Activated CD8-positive, alpha-beta T cell treated with anti-CD3 and anti-CD28 coated beads for 36 hours (primary cell): ENCODE measurements at places on chromosomes 7 and 10. TPM values are rescaled to one million over a fixed set of nuclear protein-coding genes. Genes with fewer than 3 reads are reported as not detected.

The HTR7 gene
- not detected for total RNA-seq

The STOX1 gene
- total RNA-seq, result 0.22 TPM

GRCh38 chr10:117684672-117685211, 142.2 kb downstream of the EMX2 start:
- DNase-seq, result no peak
- no peaks in the 10 kb centered on the region for H3K4me1 ChIP-seq
- no peaks in the 10 kb centered on the region for H3K36me3 ChIP-seq
- H3K27me3 ChIP-seq, result peaks cover 7% of the 10 kb centered on the region

DNA sequence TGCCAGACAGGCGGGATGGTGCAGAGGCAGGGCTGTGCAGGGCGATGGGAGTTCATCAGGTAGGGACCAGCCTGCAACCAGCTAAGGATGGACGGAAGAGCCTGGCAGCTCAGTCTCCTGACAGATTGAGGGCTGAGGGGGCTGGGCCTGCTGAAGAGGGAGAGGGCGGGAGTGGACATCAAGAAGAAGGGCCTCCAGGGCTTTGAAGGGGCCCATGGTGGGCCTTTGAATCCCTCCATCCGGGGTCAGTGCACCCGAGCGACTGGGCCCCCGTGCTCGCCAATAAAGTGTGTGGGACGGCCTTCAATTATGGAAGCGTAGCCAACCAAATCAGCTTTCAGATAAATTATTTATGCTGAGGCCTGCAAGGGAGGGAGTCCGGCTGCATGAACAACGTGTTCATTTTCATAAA, 431.2 kb downstream of the RPS24 start:
- no peak for DNase-seq
- no peaks in the 10 kb centered on the region for H3K36me3 ChIP-seq
- no peak overlapping the region for H3K4me3 ChIP-seq
- H3K27ac ChIP-seq, result no peak overlapping the region
- peaks cover 4% of the 10 kb centered on the region for H3K27me3 ChIP-seq

- no peaks in the 10 kb centered on the region for H3K36me3 ChIP-seq
- no peaks in the 10 kb centered on the region for H3K27me3 ChIP-seq
- no peak for DNase-seq
- H3K4me1 ChIP-seq, result no peaks in the 10 kb centered on the region
These were observed 32.1 kb downstream of the ARMC3 start for GRCh38 chr10:22959950-22960349.

- peak overlapping the region; percentile 87 for H3K4me3 ChIP-seq
- peaks cover 7% of the 10 kb centered on the region for H3K4me1 ChIP-seq
- H3K36me3 ChIP-seq, result no peaks in the 10 kb centered on the region
These were observed 128.2 kb downstream of the UBE2H start for GRCh38 chr7:129824291-129825208.

DNA sequence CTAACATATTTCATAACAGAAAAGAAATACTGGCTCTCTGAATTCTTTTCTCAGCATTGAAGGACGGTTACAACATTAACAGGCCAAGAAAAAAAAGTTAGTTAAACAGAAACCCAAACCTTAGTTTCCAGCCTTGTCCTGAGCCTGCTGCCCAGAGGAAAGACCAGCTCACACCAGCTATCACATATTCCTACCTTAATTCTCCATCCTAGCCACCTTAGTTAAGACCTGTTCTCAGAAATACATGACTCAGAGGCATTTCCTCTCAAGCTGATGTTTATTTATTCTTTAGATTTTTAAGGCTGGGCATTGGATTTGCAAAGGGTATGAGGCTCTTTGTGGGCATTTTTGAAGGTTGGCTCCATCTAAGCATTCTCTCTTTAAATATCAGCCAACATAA, 34.3 kb upstream of the ADAM12 start:
- H3K4me1 ChIP-seq, result no peaks in the 10 kb centered on the region
- no peak overlapping the region for H3K4me3 ChIP-seq
- no peak for DNase-seq
- no peaks in the 10 kb centered on the region for H3K27me3 ChIP-seq
- peaks cover 2% of the 10 kb centered on the region for H3K36me3 ChIP-seq
- H3K27ac ChIP-seq, result no peak overlapping the region

DNA sequence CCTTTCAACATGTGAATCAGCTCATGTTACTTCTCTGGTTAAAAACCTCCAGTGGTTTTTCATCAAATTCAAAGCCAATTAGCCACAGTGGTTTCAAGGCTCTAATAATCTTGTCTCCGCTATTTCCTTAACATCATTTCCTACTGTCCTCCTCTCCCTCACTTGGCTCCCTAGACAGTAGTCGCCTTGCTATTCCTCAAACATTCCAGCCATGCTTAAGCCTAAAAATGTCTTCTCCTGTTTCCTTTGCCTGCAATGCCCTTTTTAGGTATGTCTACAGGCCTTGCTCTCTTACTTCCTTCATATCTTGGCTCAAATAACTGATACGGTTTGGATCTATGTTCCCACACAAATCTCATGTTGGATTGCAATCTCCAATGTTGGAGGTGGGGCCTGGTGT, 779.4 kb upstream of the LRRN3 start:
- no peak overlapping the region for H3K27ac ChIP-seq
- DNase-seq, result no peak
- H3K4me1 ChIP-seq, result no peaks in the 10 kb centered on the region
- H3K4me3 ChIP-seq, result no peak overlapping the region
- no peaks in the 10 kb centered on the region for H3K27me3 ChIP-seq
- no peaks in the 10 kb centered on the region for H3K36me3 ChIP-seq

DNA sequence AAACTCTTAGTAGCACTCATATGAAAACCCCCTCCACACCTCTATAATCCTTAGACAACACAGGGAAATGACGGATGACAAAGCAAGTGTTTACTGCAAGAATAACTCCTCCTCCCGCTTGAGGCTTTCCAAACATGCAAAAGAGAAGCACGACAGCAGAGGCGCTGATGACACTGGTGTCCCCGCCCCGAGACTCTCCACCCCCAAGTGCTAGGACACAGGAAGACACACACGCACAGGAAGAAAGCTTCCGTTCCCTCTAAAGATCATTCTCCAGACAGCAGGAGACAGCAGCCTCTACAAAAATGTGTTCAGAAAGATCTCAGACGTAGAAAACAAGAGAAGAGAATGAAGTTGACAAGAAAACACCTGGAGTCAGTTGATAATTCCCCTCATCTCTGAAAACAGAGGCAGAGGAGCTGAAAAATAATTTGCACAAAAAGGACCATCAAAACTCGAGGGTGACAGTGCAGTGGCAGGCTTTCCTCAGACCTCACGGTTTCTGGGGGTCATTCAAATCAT, 90.2 kb downstream of the DLG5 start:
- H3K4me3 ChIP-seq, result peak overlapping the region; percentile 61
- peak; percentile 84 for DNase-seq
- peak overlapping the region; percentile 92 for H3K27ac ChIP-seq
- no peaks in the 10 kb centered on the region for H3K27me3 ChIP-seq
- H3K4me1 ChIP-seq, result peaks cover 8% of the 10 kb centered on the region
- no peaks in the 10 kb centered on the region for H3K36me3 ChIP-seq
